ENCODE measurements at places on chromosomes 11 and 22.

DNA sequence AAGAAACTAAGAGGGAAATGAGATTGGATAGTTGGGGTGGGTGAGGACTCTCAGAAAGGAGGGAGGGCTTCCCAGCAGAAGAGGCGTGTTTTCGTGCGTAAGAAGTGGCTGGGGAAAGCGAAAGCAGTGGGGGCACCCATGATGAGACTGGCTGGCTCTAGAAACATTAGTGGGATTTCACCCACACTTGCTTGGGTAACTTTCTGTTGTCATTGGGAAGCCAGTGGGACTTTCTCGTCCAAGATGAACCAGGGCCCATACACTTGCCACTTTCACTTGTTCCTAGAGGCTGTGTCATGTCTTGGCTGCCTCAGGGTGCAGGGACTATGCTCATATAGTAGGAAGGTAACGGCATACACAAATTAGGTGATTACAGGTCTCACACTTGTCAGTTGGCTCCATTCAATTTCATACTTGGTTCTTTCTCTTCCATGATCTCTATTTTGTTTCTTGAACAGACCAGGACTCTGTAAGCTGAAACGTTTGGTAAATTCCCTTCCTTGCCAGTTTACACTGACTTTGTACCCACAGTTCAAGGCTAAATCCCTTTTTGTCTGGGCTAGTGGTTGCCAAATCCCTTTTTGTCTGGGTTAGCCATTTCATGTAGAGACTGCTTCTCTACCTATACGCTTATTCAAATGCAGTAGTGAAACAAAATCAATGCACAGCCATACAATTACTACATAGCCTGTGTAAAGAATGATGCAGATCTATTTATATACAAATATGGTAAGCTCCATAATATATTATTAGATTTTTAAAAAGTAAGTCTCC is 42.0 kb upstream of the CXCR5 start:
- no peak for DNase-seq

GRCh38 chr11:62988276-62988675 is 3.5 kb upstream of the SLC22A6 start:
- no peak for DNase-seq

DNA sequence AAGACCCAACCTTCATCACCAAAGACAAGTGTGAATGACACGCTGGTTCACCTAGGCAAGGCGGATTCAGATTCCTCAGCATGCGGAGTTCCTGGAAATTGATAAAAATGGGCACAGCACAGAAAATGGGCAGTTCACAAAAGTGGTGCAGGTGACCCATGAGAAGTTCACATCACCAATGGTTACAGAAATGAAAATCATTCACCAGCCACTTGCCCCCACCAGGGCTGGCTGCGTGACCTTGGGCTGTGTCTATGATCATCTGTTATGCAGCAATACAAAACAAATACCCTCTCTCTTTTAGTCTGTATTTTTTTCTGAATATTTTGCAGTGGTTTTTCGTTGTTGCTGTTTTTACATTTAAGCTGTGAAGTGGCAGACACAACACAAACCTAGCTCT is 415.9 kb downstream of the TBC1D22A start:
- no peak for DNase-seq

DNA sequence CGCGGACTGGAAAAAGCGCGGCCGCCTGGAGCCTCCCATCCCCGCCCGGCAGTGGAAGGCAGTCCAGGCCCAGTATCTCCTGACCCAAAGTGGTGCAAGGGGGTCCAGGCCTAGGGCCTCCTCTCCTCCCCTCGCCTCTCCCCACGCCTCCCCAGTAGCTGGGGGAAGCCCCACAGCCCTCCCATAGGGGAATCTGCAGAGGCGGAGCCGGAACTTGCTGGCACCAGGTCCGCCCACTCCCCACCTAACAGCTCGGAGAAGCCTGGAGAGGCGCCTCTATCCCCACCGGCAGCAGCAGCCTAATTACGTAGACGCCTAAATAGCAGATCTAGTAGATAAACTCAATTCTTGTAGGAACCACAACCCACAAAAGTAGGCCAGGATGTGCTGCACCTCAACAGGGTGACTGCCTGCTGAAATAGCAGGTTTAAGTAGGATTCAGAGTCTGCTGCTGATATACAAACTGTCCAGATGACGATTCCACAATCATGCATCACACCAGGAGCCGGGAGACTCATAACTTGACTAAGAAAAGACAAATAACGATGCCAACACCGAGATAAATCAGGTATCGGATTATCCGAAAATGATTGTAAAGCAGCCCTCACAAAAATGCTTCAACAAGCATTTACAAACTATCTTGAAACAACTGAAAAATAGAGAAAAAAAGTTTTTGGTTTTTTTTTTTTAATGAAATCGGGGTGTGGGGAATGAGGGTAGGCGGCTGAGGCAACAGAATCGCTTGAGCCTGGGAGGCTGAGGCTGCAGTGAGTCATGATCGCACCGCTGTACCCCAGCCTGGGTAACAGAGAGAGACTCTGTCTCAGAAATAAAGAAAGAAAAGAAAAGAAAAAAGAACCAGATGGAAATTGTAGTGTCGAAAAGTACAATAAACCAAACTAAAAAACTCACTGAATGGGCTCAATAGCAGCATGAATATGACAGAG is 11.4 kb upstream of the BRD1 start:
- DNase-seq = no peak

DNA sequence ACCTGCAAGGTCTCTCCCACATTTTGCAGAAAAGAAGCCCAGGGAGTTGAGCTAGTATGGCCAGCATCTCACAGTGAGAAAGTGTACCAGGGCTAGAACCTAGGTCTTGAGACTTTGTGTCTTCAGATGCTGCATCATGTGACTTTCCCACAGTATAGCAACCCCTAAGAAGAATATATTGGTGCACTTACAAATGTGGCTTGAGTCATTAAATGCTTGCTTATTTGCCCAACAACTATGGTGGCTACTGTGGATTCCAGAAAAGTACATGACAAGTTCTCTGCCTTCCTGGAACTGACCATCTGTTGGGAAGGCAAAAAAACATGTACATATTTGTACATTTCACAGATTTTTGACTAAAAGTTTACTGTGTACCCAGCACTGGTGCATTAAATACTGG is 55.0 kb downstream of the POLD3 start:
- no peak for DNase-seq

DNA sequence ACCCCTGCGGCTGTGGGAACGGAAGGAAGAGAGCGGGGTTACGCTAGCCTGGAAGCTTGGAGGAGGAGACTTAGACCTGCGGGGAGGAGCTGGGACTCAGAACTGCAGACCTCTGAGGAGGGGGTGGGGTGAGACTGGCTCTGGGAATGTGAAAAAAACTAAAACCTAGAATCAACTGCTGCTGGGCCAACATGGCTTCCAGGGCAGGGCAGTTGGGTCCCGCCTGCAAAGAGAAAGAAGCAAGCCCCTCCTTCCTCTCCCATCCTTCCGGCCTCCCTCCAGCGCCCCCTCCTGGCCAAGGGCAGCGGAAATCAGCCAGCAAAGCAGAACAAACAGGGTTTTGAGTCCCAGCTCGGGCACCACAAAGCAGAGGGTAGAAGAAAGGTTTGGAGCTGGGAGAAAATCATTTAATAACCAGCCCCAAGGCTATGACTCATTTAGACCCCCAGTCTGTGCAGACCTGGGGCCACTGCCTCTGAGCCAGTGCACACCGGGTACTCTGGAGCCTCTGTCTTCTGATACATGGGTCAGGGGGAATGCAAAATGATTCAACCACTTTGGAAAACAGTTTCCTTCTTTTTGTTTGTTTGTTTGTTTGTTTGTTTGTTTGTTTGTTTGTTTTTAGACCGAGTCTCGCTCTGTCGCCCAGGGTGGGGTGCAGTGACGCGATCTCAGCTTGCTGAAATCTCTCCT is 7.3 kb upstream of the NCF4 start:
- peak; percentile 71 for DNase-seq

DNA sequence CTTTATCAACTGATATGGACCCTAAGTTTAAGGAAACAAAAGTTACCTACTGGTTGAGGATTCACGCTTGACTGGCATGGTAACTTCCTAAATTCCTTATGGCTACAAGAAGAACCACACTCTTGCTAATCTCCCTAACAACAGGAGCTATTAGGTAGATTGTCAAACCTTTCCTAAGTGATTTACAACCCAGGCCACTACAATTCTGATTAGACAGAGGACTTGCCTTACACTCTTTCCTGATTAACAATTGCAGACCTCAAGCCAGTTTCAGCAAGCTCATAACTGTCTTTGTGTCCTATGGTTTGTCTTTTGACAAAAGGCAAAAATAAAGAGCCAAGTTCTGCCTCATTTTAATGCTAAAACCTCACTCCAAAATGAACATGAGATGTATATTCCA is 16.3 kb downstream of the OR52K2 start:
- DNase-seq = no peak

DNA sequence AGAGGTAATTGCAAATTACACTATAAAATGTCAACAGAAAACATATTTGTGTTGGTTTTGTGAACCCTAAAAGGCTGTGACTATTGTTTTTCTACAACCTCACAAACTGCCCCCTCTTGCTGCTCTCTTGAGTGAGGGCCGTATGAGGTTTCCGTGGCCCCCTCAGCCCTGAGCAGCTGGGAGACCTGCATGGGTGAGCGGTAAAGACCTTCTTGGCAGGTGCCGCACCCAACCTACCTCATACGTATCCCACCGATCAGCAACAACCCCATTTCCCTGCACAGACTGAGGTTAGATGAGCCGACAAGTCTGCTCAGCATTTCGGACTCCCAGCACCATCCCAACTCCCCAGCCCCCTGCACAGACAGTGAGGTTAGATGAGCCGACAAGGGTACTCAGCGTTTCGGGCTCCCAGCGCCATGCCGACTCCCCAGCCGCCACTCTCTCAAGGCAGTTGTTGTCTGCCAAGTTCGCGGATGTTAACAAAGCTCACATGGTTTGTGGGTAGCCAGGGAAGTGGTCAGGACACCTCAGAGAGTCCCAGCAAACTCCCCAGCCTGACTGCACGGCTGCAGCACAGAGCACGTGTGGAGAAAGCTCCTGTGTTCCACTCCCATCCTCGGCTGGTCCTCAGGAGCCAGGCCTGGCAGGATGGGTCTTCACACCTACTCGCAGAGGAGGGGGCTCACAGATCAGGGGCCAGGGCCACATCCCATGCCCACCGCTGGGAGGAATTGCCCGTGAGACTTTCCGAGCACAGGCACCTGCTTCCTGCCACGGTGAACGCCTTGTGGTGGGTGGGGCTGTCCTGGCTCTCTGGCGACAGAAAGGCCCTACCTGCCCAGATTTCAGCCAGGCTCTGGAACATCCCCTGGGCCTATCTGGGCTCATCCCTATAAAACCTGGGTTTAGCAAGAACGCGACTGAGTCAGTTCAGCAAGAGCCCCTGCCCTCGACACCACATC is 502.9 kb downstream of the BRD1 start:
- no peak for DNase-seq

- no peak for DNase-seq
Observed at GRCh38 chr22:45962756-45963324, 14.1 kb downstream of the WNT7B start.

- DNase-seq = no peak
Observed at GRCh38 chr22:40118979-40119378, 58.7 kb upstream of the TNRC6B start.

- no peak for DNase-seq
Observed at GRCh38 chr22:27186643-27187042, 529.3 kb downstream of the MIAT start.

DNA sequence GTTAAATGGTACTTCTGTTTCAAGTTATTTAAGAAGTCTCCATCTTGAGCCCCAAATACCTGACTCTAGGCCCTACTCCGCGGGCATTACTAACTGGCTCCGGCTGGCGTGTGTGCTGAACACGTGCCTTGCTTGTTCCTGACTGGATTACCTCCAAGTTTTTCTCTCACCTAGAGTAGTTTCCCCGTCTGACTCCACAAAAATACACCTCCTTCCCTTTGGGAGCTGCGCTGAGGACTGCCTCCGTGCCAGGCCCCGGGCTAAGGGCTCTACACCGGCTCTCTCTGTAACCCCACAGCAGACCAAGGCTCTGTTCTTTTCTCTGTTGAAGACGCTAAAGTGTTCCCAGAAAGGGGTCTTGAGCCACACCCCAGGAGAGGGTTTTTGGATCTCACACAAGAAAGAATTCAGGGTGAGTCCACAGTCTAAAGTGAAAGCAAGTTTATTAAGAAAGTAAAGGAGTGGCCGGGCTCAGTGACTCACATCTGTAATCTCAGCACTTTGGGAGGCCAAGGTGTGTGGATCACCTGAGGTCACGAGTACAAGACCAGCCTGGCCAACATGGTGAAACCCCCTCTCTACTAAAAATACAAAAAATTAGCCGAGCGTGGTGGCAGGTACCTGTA is 61.8 kb downstream of the ANO1 start:
- no peak for DNase-seq

DNA sequence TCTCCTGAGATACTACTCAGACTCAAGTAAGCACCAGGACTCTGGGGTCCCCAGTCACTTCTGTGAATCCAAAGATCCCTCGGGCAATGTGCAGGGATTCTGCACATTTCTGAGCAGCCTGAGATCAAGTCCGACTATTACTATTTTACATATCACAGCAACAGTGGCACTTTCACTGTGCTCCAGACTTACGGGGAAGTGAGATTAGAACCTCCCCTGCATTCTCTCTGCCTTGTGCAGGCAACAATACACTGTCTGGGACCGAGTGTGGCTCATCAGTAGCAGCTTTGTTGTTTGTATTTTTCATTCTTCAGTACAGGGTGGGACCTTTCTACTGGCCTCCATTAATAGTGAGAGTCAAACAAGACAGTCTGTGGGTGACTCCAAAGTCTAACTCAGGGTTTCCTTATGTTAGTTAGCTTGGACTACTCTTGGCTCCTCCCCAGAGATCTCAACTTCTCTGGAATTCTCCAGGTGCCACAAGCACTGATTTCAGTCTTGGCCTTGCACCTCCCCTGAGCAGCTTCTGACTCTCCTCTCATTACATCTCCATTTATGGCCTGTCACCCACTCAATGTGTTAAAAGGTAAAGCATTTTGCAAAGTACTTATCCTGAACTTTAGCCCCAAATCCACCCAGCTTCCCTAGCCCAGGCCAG is 76.2 kb upstream of the TOP3B start:
- DNase-seq = no peak

- no peak for DNase-seq
Observed at GRCh38 chr11:64559351-64560138, 31.5 kb upstream of the SLC22A12 start.

GRCh38 chr11:44955015-44955738 is 4.5 kb upstream of the TP53I11 start:
- DNase-seq = no peak

DNA sequence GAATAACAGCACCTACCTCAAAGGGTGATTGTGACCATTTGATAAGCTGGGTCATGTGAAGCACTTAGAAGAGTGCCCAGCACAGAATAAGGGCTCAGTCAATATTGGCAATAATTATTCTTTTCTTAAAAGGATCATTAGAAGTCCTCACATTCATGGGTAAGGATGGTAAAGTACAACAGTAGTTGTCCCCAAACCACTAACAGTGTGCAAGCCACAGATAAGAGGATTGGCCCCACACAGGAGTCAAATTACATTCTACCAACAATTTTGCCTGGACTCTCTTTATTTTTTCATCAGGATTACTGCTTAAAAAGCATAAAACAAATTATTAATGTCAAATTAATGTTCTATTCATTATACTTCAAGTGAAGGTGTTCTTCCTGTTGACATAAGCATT is 271.5 kb upstream of the PDGFD start:
- DNase-seq = no peak
